ENCODE measurements at places on chromosomes 4 and X. TPM values are rescaled to one million over a fixed set of nuclear protein-coding genes. Genes with fewer than 3 reads are reported as not detected.
A peak's percentile ranks its signal among the peaks of the same experiment; 100 is the strongest.

DNA sequence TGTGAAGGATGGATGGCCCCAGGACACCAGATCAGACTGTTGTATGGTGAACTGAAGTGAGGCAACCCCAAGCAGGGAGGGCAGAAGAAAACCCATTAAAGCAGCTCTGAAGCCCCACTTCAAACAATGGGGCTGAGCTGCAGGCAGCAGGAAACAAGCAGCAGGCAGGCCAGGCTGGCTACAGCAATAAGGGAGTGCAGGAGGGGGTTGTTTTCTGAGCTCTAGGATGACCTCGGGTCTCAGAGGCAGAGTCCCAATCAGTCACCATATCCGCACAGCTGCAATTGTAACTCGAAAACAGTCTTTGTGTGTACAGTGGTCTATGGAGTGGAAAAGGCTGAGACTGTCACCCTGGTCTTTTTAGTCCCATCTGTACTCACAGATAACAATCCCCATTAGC is 90.4 kb downstream of the COL4A6 start:
- DNase-seq: no peak

- no peak for DNase-seq
These were observed 15.2 kb upstream of the HERC5 start for GRCh38 chr4:88441696-88442095.

- no peak for DNase-seq
These were observed 255.4 kb upstream of the TTC29 start for GRCh38 chr4:147201016-147201415.

DNA sequence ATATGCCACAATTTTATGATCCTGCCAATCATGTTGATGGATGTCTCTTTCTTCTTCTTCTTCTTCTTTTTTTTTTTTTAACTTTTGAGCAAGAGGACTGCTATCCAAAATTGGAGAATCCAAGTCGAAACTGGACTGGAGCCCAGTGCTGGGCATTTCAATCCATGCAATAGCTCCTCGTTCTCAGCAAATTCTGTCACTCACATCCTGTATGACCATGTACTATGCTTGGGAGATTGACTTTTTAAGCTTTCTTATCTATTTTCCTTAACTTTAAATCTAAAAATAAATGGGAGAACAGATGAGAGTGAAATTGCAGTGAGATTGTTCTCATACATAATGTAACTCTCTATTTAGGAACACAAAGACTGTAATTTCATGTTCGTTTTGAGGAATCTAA is 123.0 kb upstream of the PUDP start:
- no peak for DNase-seq

DNA sequence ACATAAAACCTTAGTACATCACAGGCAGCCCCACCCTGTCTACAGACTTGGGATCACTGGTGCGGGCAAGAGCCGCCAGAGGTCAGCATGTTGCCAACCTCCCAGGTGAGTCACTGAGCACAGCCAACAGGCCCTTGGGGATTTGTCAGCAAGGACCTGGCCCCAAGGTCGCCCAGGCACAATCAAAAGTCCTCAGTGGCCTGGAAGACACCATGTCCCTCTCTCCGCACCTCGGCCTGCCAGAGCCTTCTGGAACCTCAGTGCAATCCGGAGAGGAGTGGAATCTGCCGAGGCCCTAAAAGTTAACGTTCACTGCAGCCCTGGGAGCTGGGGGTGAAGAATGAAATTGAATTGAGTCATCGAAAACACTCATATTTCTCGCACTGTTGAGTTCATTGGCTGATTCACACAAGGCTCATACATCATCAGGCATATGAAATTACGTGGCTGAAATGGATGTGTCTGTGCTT is 74.3 kb downstream of the WFS1 start:
- no peak for DNase-seq

DNA sequence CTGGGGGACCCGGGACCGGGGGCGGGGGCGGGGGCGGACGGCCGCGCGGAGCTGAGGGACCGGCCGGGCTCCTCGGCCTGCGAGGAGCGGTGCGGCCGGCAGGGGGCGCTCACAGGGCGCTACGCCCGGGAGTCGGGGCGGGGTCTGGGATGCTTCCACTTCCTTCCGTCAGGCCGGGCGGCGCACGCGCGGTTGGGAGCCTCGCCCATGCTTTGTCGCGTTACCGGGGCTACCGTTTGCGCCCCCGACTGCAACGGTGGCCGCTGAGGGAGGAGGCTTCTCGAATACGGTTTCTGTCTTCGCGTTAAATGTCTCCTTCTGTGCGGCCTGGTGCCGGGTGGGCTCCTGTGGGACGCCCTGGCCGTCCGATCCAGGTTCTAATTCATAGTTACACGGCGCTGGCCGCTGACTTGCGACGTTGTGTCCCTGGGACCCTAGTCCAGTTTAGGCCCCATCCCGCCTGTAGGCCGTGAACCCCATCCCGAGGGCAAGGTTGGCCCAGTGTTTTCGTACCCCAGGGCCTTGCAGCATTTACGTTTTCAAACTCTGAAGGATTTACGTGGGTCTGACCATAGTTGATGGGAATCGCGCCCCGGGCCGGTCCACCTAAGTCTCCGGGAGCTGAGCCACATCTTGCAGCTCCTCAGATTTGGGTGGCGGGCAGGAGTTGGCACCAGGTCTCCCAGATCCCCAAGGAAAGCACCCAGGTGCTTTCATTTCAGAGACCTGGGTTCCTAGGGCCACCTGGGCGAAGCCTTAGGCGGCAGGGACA is 549 bp downstream of the MSL3 start:
- DNase-seq: peak; percentile 86

DNA sequence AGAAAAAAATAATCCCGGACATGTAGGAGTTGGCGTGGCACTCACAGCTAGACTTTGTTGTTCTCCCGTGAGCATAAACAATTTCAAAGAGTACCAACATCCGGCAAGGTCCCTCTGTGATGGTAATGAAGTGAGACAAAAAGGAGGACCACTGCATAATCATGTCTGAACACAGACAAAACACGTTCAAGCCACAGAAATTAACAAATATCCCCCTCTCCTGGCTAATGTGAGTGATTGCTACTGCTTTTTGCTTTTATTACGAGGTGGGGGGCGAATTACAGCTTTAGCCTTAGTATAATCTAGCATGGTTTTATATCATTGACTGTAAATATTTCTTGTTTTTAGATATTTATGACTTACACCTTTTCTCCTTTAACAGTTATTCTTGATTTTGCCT is 118.5 kb downstream of the PLS3 start:
- DNase-seq: no peak

DNA sequence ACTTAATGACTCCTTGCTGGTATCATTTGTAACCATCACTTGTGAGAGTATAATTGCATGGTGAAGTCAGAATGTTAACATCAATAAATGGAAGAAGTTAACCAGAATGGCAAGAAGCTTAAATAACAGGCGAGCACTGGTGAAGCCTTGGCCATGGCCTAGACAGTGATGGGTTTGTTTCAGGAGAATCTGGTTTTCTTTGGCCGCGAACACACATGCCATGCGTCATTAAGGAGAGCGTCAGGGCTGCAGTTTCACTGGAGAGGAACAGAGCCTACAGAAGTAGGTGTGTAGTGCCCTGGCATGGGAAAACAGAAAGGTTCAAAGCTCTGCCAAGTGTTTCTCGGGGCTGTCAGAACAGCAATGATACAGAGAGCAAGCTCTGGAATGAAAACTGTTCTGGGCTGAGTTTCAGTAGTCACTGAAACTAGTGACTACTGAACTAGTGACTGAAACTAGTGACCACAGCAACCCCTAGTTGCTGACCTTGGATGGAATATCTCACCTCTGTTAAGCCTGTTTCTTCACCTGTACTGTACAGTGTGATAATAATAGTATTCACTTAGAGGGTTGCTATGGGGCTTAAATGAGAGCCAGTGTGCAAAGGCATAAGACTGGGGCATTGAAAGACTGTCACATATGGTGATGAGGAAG is 93.8 kb downstream of the C4orf51 start:
- DNase-seq: no peak

GRCh38 chr4:183360161-183360919 is 38.1 kb upstream of the CLDN24 start:
- DNase-seq: no peak

DNA sequence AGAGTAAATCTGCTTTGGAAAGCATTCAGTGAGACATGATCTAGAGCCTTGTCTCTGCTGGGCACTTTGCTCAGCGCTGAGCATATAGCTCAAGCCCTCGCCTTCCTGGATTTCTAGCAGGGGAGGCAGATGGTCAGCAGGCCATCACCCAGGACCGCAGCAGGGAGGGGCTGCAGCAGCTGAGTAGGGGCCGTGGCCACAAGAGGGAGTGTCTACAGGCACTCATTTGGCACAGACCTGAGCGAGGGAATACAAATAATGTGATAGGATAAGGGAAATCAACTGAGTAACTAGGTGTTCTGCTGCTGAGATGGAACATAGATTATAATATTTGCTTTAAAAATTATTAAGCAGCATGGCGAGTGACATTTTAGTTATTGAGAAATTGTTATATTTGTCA is 30.2 kb downstream of the OFD1 start:
- DNase-seq: no peak

DNA sequence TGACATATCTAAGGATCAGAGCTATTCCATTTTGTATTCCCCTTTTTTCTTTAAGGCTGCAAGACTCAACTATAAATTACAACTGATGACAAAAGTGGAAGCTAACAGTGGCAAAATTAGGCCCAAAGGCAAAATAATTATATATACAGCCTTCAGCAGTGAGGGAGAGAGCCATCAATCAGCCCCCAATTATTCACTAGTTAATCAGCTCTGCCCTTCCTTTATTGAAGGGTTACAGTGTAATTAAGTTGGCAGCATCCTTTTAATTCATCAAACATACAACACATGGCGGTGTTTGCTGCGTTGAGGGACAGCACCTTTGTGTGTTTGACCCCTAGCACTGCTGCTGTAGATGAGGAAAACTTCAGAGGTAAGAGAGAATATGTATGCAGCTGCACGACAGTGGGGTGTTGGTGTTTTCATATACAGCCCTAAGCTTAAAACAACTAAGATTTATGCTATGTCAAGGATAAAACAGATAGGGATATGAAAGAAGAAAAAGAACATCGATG is 973.9 kb upstream of the POU3F4 start:
- no peak for DNase-seq

GRCh38 chr4:163587867-163588266 is 93.4 kb downstream of the TMA16 start:
- no peak for DNase-seq

DNA sequence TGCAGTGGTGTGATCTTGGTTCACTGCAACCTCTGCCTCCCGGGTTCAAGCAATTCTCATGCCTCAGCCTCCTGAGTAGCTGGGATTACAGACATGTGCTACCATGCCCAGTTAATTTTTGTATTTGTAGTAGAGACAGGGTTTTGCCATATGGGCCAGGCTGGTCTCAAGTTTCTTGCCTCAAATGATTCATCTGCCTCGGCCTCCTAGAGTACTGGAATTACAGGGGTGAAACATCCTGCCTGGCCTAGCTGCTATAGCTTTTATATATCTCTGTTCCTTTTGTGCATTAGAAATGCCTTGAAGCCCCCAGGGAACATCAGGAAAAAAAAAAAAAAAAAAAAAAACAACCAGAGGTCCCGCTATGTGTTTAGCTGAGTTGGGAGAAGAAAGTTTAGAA is 34.8 kb downstream of the UBE2K start:
- no peak for DNase-seq

DNA sequence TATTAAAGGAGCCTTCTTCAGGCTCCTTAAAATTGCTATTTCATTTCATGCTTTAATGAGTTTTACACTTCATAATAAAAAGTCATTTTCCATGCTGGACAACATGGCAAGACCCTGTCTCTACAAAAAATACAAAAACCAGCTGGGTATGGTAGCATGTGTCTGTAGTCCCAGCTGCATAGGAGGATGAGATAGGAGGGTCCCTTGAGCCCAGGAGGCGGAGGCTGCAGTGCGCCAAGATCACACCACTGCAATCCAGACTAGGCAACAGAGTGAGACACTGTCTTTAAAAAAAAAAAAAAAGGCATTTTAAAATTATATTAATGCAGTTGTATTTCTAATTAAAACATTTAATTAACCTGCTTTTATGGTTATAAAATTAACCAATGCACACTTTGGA is 49.2 kb downstream of the PDS5A start:
- DNase-seq: no peak

- no peak for DNase-seq
These were observed 128.7 kb downstream of the ARHGAP24 start for GRCh38 chr4:85603437-85604336.

DNA sequence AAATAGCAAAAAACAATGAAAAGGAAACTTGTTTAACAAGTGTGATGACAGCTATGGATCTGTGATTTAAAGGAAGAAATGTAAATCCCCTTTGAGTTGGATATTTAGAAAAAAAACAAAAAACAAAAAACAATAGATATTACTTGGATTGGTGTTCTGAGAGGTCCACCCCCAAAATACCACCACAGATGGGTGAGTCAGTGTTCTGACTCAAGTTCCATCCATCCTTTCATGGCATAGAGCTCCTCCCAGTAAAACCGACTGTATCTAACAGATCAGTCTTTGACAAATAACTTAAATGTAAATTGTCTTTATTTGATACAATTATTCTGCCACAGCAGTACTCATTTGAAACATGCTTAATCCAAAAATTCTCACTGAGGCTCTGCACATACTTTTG is 27.4 kb downstream of the TMPRSS11B start:
- no peak for DNase-seq

- DNase-seq: no peak
These were observed 196.6 kb downstream of the PRDM5 start for GRCh38 chr4:120725639-120726580.

The SMIM31 gene
- not detected for total RNA-seq

The GPR143 gene
- not detected for total RNA-seq

The SORCS2 gene
- total RNA-seq: 3.1 TPM

The IL21 gene
- total RNA-seq: not detected

The MSANTD1 gene
- total RNA-seq: 0.25 TPM

The DDIT4L gene
- 0.83 TPM for total RNA-seq
